Left forelimb (tissue), 1 donor: ENCODE measurements at places on chromosomes 16 and 17.

DNA sequence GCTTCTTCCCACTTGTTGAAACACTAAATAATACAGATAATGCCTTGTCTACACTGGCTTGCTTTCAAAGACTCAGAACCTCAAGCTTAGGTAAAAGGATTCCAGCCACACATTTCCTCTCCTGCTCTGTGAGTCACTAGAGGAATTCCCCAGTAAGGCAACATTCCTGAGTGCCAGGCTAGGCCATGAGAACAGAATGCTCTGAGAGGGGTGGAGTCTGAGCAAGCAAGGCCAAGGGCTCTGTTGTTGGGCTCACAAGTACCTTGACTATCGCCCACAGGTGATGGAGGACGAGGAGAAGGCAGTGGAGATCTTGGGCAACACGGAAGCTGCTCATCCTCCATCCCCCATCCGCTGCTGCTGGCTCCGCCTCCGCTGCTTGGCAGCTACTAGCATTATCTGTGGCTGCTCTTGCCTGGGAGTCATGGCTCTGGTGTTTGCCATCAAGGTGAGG, 6.7 kb upstream of the PHKG2 start:
- no peak for DNase-seq

DNA sequence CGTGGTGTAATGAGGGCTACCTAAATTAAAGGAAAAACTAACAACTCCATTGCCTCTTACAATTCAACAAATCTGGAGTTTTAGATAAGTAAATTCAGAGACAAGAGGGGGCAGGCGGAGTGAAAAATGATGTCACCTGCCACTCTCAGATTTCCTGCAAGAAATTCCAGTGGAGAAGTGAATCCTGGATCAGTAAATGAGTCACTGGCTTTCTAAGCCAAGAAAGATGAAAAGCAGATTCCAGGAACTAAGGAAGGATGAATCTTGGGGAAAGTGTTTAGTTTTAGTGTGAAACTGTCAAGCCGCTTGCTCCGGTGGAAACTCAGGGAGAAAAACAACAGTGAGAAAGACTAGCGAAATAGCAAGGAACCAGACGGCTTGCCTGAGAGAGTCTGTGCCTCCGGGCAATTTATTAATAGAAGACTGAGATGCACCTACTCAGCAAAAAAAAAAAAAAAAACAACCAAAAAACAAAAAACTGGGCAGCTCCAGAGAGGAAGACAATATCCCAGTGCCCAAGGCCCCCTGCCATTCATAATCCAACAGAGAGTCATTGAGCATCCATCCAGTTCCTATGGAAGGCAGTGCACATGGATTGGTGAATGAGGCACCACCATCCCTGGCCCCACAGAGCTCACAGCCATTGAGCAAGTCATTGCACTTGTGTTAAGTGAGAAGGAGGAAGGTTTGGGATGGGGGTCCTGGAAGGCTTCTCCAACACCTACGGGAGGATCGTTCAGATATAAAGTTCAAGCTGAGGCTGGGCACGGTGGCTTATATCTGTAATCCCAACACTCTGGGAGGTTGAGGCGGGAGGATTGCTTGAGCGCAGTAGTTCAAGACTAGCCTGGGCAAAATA, 12.1 kb upstream of the RIPOR1 start:
- DNase-seq, result no peak

- no peak for DNase-seq
Observed at GRCh38 chr16:73213732-73214455, 166.0 kb upstream of the ZFHX3 start.

GRCh38 chr16:17469011-17469740, 1.6 kb downstream of the XYLT1 start:
- no peak for DNase-seq

- DNase-seq, result no peak
Observed at GRCh38 chr16:583815-584591, 5.9 kb upstream of the RAB40C start.

DNA sequence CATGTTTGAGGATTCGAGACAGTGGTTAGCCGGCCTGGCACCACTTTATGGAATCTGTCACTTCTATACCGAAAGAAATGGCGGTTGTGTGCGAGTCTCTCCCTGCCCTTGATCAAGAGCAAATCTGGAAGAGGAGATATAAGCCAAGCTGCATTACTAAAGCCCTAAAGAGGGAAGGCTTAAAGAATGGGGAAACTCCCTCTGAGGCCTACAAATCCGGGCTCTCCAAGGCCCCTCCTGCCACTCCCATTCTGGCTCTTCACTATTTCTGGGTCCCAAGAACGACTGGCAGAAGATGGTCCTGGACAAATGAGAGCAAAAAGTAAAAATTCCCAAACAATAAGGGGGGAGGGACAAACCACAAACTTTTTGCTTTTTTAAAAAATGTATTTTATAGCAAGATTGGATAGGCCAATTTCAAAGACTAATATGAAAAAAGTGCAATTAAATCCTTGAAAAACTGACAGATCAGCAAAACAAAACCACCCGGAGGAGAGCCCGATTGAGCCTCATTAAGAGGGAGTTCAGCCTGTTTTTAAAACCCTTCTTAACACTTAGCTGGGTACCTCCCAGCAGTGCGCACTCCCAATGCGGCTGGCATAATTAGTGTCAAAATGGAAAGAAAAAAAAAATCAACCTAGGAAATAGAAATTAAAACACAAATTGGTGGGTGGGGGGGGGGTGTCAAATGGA, 193.5 kb downstream of the ZFHX3 start:
- no peak for DNase-seq

GRCh38 chr16:28603381-28604185, 6.3 kb downstream of the SULT1A1 start:
- DNase-seq, result peak; percentile 63

DNA sequence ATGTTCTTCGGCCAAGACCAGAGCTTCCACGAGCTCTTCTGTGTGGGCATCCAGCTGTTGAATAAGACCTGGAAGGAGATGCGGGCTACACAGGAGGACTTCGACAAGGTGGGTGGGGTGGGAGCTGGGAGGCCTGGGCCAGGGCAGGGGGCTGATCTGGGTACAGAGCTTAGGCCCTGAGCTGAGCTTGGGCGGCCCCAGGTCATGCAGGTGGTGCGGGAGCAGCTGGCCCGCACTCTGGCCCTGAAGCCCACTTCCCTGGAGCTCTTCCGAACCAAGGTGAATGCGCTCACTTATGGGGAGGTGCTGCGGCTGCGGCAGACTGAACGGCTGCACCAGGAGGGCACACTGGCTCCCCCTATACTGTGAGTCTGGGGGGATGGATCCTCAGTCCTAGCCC, 3.5 kb downstream of the ELMO3 start:
- DNase-seq, result no peak

- DNase-seq, result no peak
Observed at GRCh38 chr17:2691965-2692780, 19.4 kb downstream of the CLUH start.

- DNase-seq, result no peak
Observed at GRCh38 chr16:50480206-50480605, 68.0 kb upstream of the NKD1 start.

DNA sequence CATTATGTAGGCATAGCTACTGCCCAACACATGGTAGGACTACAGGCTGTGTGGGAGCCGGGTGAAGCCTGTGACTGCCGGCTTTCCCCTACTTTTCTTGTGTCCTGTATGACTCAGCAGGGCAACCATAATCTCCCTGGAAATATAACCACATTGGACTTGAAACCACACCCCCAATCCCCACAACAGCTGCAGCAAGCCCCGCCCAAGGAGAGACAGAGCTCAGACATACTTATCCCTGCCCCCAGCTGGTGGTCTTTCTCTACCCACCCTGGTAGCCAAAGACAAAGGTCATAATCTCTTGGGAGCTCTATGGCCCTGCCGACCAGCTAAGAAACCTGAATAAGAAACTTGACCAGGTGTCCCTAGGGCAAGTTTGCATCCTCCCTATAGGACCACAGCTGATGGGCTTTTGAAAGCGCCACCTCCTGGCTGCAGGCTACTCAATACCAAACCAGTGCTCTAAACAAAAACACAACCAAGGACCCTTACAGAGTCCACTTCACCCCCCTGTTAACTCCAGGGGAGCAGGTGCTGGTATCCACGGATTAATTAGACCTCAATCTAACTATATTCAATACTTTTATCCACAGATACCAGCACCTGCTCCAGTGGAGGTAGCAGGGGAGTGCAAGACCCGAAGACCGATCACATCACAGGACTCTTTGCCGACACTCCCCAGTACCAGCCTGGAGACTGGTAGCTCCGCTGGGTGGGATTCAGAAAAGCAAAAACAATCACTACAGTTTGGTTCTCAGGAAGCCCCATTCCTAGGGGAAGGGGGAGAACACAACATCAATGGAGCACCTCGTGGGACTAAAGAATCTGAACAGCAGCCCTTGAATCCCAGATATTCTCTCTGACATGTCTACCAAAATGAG, 91.2 kb downstream of the IRX5 start:
- DNase-seq, result peak; percentile 57

GRCh38 chr16:5551909-5552308, 454.3 kb upstream of the EEF2KMT start:
- DNase-seq, result no peak

DNA sequence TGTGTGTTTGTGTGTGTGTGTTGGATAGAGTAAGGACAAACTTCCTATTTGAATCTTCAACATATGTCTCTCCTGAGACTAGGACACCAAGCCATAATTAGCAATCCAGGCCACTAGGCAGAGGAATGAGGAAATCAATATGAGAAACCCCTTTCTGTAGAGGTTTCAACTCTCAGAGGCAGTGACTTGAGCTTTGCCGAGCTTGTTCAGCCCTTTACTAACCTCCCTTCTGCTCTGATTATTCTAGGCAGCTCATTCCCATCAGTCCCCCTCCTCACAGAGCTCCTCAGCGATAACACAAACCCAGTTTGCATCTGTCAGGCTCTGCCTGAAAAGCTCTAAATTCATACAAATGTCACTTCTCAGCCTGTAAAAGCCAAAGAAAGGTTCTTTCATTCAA, 1030.3 kb downstream of the CDH8 start:
- no peak for DNase-seq

DNA sequence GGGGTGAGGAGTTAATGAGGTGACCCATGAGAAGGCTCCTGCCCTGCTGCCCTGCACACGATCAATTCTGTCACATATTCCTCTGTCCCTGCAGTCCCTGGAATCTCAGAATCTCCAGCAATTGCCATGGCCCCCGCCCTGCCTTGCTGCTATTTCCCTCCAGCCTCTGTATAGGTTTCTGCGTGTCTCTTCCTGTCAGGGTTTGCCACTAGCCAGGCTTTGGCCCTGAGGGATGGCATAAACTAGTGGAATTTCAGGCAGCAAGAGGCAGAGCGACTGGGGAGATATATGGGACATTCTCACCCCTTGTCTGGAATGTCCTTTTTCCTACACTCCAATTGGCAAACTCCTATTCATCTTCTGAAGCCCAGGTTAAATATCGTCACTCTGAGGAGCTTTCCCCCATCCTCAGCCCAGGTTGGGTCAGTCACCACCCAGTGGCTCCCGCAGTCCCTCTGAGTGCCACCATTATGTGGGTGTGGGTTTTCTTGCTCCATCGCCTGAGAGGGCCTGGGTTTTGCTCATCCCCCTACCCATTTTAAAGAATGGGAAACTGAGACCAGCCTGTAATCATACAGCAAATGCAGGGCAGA, 15.5 kb upstream of the NATD1 start:
- DNase-seq, result no peak

DNA sequence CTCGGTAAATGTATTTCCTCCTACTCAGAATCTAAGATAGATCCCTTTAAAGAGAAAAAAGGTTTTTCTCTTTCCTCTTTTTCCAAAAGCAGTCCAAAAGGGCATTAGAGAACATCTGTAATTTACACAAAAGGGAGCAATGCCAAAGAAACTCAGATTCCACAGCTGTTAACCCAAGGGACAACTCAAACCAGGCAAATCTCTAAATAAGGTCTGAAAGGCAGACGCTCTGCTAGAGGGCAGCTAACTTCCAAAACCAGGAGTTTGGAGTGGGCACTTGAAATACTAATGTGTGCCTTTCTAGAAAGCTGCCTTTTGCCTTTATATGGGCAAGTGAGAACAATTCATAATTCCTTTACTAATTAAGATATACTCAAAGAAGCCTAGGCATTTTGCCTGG, 435.7 kb downstream of the ZFHX3 start:
- DNase-seq, result no peak
